ENCODE measurements at places on chromosomes 2 and 18.

GRCh38 chr2:102291319-102292075, 19.9 kb upstream of the IL1RL1 start:
- DNase-seq, result no peak

DNA sequence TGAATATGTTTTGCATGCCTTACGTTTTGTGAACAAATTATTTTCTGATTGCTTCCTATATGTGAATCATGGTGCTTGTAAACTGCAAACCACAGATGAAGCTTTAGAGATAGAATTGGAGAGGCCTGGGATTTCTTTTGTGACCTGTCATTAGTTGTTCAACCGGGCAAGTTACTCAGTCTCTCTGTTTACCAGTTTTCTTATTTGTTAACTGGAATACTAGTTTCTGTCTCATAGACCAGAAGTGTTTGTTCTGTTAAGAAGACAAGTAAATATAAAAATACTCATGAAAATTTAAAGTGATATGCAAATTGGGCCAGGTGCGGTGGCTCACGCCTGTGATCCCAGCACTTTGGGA, 27.3 kb downstream of the DGKD start:
- no peak for DNase-seq

DNA sequence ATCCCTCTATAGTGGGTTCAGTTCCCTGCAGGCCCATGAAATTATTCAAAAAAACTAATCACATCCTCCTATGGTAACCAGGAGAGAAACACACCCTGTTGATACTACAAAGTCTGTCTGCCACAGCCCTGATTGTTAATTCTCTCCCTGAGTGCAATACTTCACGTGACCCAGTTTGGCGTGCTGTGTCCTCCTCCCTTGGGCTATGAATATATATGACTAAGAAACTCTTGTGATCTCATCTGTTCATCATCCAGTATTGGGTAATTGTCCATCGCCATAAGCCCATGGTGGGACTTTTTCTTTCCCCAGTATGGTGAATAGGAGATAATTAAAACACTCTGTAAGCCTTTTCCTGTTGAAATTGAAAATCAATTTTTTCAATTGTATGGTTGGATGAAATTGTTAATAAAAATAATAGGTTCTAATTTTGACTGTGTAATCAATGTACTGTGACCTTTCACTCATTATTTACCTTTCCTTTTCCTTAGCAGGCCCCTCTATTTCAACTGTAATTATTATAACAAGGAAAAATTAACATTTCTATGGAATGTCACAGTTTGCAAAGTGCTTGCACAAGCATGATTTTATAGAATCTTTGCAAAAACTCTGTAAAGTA, 1822.6 kb downstream of the SUCLG1 start:
- no peak for DNase-seq

DNA sequence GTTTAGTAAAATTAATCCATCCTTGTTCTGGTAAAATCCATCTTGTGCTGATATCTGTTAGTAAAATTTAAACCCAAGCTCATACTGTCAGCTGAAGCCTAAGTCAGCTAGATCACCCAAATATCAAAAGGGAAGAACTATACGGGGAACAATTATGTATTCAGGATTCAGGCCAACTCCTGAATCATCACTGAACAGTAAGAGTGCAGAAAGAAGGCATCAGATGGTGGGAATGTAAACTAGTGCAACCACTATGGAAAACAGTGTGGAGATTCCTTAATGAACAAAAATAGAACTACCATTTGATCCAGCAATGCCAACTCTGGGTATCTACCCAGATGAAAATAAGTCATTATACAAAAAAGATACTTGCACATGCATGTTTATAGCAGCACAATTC, 81.8 kb downstream of the RAPGEF4 start:
- DNase-seq, result no peak

DNA sequence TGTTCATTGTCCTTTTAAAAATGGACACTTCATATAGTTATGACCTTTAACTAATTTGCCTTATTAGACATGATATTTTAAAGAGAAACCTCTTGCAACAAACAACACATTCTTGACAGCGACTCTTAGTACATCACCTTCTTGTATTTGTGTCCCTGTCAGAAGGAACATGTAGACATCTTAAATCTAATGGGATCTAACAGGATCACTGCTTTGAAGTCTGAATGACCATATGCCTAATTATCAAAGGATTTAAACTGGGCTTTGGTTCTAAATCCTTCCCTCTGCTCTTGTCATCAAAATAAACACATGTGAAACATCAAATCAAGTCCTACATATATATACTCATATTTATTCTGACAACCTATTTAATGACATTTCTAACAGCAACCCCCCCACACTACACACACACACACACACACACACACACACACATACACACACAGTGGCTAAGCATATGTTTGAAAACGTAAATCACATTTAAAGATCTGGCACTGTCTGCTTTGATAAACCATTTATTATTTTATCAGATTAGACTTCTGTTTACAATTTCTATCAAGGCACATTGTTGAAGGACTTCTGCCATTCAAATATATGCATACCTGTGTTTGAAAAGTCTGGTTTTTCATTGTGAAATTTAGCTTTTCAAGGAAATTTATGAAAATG, 4.2 kb downstream of the GALNT13 start:
- no peak for DNase-seq

DNA sequence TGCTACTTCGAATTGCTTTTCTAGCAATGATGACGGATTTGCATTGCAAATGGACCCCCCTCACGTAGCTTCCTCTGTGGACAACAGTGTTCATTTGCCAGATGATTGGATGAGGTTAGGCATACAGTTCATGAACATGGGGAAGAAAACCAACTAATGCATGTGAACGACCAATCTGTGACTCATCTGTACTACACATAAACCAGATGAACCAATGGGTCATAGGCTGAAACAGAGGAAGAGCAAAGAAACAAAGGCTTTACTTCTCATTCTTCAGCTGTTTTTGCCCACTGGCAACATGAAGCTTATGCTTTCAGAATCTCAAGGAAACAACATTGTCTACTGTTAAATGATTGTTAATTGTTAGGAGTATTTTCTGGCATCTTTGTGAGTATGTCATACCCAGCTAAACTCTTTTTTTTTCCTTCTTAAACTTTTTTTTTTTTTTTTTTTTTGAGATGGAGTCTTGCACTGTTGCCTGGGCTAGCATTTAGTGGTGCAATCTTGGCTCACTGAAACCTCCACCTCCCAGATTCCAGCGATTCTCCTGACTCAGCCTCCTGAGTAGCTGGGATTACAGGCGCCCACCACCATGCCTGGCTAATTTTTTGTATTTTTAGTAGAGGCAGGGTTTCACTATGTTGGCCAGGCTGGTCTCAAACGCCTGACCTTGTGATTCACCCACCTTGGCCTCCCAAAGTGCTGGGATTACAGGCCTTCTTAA, 35.5 kb downstream of the EFEMP1 start:
- no peak for DNase-seq

- DNase-seq, result no peak
Observed at GRCh38 chr2:144233733-144234541, 286.0 kb downstream of the ZEB2 start.

DNA sequence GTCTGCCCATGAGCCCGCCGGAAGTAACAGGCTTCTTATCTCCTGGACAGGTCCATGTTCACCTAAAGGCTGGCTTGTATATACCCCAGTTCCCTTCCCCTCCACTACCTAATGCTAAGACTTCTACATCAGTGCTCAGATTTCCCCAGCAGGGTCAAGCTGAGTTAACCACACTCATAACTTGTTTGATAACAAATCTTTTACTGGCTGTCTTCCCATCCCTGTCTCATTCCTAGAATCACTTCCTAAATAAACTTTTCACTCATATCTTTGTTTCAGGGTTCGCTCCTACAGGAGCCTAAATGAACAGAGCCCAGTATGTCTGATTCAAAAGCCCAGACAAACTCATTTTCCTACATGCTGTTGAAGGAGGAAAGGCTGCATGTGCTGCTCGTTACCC, 94.0 kb upstream of the SOX11 start:
- DNase-seq, result no peak

DNA sequence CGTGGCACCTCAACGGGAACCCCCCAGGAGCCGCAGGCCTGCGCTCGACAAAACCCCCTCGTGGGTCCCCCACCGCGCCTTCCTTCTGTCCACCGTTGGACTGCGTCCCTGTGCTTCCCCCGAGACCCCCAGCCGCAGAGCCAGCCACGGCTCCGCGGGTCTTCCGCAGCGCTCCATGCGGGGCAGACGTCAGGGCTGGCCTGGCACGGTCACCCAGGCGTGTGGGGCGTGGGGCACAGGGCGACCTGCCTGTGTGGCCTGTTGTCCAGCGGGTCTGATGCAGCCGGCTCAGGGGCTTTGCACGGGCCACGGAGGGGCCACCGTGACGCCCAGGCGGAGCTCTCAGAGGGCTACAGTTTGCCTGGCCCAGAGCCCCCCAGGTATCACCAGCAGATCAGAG, 11.0 kb downstream of the NFATC1 start:
- DNase-seq, result no peak

GRCh38 chr2:96121414-96121813, 5.0 kb upstream of the ADRA2B start:
- DNase-seq, result no peak

DNA sequence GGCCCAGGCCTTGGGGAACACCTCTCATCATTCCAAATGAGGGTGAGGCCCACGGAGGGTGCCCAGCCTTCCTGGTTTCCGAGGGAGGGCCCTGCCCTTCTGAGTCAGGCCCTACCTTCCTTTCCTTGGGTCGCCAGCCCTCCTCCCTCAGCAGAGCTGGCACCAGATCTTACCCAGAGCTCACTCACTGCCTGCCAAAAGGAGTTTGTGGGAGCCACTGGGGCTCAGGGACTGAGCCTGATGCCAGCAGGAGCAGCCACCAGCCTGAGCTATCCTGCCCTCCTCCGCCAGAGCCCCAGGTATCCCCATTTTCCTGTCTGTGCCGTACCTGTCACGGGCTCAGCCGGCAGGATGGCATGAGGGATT, 64.1 kb downstream of the NRP2 start:
- no peak for DNase-seq

DNA sequence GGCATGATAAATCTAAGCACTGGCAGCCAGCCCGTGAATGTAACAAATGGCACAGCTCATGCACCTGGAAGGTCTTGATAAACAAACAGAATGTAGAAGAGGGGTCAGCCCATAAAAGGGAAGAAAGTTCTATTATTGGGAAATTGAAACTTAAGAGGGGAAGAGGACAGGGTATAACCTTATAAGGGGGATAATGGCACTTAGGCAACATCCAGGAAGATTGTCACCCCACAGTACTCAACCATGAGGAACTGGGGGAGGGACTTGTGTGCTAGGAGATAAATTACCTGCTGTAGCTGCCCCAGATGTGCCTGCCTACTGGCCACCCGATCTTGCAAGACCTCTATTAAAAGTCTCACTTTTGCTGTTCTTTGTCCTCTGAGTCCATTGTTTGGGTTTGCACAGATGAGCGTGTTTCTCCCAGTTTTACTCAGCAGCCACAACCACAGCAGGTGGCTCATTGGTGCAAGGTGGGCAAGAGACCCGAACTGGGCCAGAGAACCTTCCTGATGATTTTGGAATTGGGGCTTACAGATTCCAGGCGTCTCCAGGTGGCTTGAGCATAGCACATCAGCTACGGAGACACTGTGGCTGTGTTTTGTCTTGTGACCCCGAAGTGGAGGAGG, 79.0 kb upstream of the TAF1B start:
- no peak for DNase-seq

GRCh38 chr18:59918320-59918755, 18.5 kb downstream of the PMAIP1 start:
- no peak for DNase-seq

DNA sequence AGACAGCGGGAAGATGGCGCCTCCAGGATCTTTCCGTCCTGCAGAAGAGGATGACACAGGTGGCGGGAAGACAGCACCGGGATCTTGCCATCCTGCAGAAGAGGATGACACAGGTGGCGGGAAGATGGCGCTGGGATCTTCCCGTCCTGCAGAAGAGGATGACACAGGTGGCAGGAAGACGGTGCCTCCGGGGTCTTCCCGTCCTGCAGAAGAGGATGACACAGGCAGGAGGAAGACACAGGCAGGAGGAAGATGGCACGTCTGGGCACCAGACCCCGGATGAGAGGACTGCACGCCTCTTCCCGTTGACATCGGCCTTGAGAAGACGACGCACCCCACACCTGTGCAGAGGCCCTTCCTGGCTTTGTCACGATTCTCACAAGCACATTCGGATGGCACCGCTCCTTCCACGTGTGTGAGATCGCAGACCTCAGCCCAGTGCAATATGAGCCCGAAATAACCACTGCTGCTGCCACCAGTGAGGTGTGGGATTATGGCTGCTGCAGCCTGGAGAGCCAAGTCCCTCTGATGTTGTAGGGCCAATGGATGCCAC, 79.4 kb upstream of the SNTG2 start:
- no peak for DNase-seq

GRCh38 chr18:13558124-13558523, 168.2 kb downstream of the FAM210A start:
- peak; percentile 73 for DNase-seq

DNA sequence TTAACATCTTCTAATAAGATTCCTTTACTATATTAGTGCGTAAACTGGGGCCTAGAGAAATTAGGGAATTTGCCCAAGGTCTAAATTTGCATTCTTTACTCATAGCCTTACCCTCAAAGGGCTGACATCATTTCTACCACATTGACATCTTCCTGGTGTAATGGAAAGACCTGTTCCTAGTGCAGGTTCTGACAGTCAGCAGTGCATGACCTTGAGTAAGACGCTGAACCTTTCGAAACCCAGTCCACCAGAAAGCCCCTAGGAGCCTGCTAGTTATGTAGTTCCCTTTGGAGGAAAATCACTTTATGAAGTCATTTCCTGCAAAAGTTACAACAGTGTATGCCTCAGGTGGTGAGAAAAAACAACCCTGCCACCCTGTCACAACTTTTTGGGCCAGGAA, 388.3 kb downstream of the TNS1 start:
- peak; percentile 24 for DNase-seq

DNA sequence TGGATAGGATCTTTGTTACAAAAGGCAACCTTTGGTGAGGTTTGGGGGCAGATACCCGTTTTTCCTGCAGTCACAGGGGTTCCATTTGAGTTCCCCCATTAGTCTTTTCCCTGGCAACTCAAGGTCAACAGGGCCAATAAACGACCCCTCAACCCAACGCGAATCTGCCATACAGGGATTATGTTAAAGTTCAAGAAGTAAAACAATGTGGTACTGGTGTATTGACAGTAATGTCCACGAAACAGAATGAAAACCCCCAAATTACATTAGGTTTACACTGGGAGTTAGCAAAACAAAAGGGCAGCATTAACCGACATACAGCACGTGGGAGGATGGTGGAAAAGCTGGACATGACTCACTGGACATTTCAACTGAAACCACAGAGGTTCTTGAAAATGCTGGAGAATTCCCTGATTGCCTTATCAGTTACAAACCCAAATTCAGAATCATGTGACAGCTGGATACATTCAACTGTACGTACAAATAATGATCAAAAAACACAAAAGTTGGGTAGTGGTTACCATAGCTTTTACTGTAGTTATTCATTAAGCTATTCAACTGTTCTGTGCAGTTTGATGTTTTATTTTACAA, 4.9 kb upstream of the IMP4 start:
- DNase-seq, result no peak

GRCh38 chr2:181904022-181904632, 12.6 kb downstream of the ITPRID2 start:
- peak; percentile 22 for DNase-seq
